SK-N-SH (cell line): ENCODE measurements at places on chromosomes 4 and X.

DNA sequence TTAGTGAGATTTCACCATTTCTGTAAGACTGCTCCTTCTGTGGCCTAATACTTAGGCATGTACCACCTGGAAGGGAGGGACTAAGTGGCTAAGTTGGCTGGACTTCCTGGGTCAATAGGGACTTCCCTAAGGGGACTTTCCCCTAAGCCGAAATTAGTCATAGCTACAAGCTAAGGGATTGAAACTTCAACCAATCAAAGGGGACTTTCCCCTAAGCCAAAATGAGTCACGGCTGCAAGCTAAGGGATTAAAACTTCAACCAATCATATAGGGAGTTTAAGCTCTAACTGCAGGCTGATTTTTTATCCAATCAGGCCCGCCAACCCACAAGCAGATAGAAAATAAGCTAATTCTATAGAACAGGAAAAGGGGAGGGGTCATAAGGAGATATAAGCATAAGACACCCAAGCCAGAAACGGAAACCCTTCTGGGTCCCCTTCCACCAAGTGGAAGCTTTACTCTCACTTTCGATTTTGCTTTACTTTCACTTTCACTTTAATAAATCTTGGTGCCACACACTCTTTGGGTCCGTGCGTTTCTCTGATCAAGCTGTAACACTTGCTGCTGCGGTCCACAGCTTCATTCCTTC lies 382.8 kb downstream of the KLHL4 start:
- DNase-seq = no peak

DNA sequence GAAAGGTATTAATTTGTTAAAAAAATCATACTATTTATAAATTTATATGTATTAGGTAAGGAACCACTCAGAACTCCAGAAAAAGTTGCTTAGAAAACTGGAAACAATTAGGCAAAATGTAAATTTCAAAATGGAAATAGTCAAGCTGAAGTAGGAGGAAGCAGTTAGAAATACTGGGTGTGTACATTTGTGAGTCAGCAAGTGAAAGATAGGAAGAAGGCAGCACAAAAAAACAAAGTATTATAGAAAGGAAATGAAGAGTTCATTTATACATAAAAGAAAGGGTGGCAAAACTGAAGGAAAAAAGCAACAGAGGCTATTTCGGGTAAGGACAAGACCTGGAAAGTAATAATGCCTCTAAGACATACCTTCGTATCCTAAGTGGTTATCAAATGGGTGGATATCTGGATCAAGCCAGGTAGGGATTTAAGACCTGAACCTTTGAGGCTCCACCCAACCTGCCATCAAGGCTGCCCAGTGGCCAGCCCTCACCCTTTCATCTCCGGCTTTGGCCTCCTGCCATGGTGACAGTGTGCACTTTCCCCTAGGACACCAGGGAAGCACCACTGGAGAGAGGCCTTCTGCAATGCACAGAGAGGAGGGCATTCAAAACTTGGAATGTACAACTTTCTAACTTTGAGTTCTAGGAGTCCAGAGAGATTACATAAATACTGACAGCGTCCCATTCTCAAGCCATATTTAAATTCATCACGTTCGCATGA lies at the start of gene LRRC66:
TSS of gene LRRC66 (minus strand) at position 428 of the 722 bp plus-strand sequence. CDS start 2,750 bp downstream, outside the sequence.
- DNase-seq = no peak

- DNase-seq = peak; percentile 15
These were observed 6.6 kb downstream of the NKX1-1 start for GRCh38 chr4:1399508-1400190.

DNA sequence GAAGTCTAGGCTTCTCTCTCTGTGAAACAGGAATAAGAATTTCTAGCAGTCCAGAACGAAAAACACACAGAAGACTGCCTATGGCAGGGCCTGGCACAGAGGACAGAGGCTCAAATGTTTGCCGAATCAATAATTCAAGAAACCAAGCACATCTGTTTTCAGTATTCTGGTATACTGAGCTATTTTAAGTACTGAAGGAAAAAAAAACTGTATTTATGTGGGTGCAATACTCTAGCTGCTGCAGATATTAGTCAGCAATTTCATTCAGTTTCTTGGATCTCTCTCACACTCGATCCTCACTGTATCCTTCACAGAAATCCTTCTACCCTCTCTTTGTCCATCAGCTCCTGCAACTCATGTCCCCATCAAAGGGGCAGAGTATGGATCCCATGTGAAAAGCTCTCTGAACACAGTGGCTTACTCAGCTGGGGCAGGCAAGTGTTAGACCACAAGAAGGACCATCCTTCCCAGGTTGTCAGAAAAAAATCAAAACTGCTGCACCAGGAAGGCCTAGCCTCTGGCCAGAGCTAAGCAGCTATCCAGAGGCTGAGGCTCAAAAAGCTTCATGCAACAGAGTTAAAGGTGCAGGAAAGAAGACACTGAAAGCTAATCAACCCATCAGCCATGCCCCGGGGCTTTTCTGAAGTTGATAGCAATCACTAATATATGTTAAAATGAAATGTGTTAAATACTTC lies 9.1 kb upstream of the USO1 start:
- DNase-seq = peak; percentile 28

GRCh38 chr4:153522802-153523094 lies 56.6 kb downstream of the TMEM131L start:
- no peak for DNase-seq

DNA sequence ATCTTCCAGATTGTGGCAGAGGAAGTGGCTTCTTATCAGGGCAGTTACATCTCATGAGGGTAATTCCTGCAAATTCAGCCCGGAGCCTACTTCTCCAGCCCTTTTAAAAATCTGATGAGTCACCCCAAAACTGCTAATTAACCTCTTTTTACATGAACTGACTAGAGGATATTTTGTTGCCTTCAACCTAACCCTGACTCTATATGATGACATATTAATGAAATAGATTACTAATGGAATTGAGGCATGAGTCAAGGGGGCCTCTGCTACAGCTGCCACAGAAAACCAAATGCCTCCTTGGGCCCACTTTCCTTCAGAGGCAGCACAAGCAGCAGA lies 72.5 kb downstream of the QRFPR start:
- DNase-seq = no peak

DNA sequence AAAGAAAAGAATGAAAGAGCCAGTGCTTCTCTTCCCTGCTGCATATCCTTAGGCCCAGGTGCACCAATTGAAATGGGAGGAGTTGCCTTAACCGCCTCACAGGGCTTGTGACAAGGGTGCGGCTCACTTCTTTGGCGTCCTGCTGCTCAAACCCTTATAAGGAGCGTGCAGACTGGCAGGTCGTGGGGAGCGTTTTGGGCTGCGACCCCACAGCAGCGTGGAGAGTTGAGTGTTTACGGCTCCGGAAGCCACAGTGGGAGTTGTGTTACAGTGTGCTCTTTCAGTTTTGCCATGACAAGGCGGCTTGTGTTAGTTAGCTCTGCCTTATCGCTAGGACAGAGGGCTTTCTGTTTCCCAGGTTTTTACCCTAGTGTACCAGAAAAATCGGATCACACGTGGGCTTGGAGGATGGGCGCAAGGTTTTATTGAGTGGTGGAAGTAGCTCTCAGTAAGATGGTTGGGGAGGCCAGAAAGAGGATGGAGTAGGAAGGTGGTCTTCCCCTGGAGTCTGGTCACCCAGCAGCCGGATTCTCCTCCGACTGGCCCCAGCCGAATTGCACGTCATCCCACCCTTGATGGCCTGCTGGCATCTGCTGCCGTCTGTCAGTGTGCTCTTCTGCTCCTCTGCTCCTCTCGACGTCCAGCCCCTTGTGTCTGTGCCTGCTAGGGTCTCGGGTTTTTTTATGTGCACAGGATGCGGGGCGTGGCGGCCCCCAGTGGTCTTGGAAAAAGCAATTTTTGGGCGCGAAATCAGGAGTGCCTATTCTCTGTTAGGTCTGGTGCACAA lies 718.9 kb downstream of the ARAP2 start:
- no peak for DNase-seq

GRCh38 chr4:24208691-24209090 lies 318.8 kb upstream of the PPARGC1A start:
- no peak for DNase-seq

GRCh38 chr4:57065730-57066482 lies 44.3 kb downstream of the IGFBP7 start:
- no peak for DNase-seq

- peak; percentile 52 for DNase-seq
These were observed 367.4 kb downstream of the UNC5C start for GRCh38 chr4:95181243-95181995.

DNA sequence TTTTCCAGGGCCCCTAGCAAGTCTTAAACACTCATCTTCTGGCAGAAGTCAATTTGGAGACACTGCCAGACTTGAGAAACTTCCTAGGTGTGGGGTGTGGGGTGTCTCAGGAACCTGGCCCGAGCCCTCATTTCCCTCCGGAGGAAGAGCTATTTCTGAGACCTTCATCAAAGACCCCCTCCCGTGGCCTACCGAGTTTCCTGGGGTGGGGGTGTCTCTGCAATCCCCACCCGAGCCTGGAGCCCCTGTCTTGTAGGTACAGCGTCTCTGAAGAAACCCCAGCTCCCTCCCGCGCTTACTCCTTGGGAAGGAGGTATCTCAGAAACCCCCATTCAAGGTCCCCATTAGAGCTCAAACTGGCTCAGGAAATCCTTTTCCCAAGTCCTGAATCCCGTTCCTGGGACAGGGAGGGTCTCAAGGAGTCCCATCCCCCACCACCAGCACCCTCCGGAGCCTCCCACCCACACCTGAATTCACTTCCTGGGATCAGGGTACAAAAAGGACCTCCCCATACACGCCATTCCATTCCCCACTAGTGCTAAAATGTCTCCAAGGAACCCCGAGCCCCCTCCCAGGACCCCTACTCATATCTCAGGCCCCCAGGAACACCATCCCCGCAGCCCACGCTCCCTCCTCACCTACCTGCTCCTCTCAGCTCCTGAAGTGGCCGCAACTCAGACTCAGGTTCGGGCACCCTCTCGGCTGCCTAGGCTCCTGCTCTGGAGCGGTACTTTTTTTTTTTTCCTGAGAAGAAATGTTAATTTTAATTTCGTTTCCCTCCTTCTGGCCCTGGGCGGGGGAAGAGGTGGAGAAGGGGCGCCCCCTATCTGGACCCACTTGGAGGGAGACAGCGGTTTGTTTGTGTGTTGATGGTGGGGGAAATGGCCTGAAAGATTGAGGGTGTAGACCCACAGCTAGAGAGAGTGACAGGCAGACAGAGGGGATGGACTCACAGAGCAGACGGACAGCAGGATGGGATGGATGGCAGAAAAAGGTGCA lies 1.1 kb downstream of the SLC38A5 start:
- DNase-seq = no peak

DNA sequence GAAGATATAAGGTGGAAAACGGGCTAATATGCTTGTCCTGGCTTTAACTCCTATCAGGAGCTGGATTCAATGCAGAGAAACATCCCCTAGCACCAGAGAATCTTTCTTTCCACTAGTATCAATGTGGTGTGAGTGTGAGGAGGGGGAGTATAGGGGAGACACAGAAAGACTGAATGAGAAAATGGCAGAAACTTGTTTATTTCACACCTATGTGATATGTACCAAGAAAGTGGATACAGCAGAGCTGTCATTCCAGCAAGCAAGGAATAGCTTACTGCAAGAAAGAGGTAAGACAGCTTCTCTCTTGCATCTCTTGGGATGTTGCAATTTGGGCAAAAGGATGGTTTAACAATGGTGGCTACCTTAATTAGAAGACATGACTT lies 105.6 kb downstream of the LNX1 start:
- no peak for DNase-seq

GRCh38 chr4:142092941-142093340 lies 456.6 kb downstream of the IL15 start:
- DNase-seq = no peak

DNA sequence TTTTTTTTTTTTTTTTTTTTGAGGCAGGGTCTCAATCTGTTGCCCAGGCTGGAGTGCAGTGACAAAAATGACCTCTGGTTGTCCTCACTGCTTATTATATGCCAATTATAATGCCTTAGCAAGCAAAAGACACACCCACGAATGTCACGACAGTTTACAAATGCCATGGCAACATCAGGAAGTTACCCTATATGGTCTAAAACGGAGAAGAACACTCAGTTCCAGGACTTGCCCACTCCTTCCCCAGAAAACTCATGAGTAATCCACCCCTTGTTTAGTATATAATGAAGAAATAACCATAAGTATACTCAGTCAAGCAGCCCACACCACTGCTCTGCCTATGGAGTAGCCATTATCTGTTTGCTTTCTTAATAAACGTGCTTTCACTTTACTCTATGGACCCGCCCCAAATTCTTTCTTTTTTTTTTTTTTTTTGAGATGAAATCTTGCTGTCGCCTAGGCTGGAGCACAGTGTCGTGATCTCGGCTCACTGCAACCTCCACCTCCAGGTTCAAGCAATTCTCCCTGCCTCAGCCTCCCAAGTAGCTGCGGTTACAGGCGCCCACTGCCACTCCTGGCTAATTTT lies 106.2 kb downstream of the SMIM20 start:
- DNase-seq = no peak

DNA sequence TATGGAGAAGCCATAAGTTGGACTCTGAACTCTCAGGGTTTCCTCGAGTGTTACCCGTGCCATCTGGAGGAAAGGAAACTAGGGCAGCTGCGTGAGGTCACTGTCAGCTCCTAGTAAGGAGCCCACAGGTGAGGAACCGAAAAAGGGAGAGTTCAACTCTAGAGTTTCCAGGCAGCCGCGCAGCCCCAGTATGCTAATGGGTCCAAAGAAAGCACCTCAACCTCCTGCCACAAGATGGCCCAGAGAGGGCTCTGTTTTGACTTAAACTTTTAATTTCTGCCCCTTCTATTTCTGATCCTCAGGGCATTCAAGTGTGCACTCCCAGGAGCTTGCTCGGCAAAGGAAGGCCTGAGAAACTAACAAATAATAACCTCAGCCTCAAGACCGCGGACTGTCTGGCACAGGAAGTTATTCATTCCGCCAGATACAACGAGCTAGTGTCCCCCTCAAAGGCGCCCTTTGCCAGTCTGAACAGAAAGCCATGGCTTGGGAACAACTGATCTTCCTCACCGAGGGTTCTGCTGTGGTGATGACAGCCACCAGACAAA lies 13.9 kb downstream of the SCARB2 start:
- DNase-seq = no peak

GRCh38 chrX:110846071-110846470 lies 50.5 kb upstream of the CHRDL1 start:
- DNase-seq = no peak

GRCh38 chr4:38625508-38625907 lies 38.5 kb upstream of the KLF3 start:
- no peak for DNase-seq

DNA sequence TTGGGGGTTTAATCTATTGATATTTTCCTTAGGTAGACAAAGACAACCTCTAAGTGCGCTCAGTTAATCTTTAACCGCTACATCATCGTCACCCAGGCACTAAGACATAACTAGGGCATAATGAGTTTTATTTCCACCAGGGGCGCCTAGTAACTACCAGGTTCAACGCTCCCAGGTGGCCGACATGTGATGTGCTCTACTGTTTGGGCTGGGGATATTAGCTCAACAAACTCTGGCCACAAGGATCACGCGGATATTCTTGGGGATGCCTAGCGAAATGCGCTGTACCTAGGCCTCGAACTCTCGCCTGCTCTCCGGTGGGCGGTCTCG lies 915 bp upstream of the RAB33B start:
- no peak for DNase-seq

GRCh38 chr4:40963897-40964478 lies 214.2 kb downstream of the NSUN7 start:
- no peak for DNase-seq

GRCh38 chr4:153207567-153207966 lies 3.3 kb downstream of the TRIM2 start:
- peak; percentile 51 for DNase-seq
